Suppressor macrophage treated with lipopolysaccharide for 1 hour (primary cell): ENCODE measurements at places on chromosomes 2 and 18.

DNA sequence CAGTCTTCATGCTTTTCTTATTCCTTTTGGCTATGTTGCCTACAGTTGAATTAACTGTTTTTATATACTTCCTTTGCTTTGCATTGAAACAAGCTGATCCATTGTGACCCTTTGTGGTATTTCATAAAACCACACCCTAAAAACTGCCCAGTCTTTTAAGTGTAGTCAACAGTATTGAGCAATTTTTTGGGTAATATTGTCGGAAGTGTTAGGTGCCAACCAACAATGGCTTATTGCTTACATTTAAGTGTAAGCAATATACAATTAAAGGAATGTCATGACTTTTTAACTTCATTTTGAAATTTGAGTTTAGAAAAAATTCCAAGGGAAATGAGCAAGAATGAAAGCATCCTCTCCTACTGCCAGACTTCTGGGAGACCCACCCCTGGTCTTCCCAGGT lies 174.1 kb downstream of the NEDD4L start:
- no peak for DNase-seq

DNA sequence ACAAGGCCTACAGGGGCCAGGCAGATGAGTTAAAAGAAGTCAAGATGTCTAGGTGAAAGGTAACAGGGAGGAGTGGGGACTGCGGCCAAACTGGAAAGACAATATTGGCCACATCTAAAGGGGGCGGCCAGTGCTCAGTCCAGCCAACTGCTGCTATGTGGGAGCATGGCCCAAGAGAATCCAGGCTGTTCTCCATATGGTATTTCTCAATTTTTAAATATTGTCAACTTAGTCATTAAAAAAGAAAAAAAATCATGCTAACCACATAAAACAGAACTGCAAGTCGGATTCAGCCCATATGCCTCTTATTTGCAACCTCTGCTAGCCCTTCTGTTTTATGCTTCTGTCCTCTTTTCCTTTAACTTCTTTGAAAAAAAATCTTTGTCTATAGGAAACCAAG lies 14.8 kb downstream of the TRABD2A start:
- no peak for DNase-seq

GRCh38 chr2:237384672-237385020 lies 29.3 kb downstream of the COL6A3 start:
- DNase-seq = no peak

GRCh38 chr2:224403657-224404056 lies 1.8 kb upstream of the FAM124B start:
- no peak for DNase-seq

DNA sequence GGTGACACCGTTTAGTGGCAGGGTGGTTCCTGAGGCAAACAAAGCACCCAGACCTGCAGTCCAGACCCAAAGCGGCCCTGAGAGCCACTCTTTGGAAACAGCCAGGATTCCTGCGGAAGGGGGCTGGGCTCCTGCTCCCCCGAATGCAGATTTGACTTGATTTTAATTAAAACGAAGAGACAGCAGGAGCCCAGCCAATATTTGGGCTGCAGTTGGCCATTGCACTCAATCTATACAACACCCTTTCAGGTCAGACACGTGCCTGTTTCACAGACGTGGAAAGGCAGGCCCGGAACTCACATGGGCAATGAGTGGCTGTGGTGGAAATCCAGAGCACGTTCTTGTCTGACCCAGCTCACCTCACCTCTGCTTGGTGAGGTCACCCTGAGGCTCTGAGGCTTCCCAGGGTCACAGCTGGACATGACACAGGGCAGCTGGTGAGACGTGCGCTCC lies 122.4 kb downstream of the NDUFA10 start:
- DNase-seq = no peak

DNA sequence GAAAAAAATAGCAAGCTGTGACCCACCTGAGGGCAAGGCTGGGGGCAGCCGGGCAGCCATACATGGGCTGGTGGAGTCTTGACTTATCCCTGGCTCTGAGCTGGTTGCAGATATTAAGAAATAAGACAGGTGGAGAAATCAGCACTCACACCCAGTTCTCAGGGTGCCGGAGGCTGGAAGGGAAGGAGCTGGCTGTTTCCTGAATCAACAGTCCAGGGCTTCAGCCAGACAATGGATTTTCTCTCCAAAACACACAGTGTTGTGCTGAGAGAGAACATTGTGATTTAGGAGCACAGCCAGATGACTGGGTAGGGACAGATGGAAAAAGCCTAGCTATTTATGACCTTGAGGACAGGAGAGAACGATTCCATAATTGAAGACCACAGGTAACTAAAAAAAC lies 208.8 kb downstream of the LDLRAD4 start:
- no peak for DNase-seq

DNA sequence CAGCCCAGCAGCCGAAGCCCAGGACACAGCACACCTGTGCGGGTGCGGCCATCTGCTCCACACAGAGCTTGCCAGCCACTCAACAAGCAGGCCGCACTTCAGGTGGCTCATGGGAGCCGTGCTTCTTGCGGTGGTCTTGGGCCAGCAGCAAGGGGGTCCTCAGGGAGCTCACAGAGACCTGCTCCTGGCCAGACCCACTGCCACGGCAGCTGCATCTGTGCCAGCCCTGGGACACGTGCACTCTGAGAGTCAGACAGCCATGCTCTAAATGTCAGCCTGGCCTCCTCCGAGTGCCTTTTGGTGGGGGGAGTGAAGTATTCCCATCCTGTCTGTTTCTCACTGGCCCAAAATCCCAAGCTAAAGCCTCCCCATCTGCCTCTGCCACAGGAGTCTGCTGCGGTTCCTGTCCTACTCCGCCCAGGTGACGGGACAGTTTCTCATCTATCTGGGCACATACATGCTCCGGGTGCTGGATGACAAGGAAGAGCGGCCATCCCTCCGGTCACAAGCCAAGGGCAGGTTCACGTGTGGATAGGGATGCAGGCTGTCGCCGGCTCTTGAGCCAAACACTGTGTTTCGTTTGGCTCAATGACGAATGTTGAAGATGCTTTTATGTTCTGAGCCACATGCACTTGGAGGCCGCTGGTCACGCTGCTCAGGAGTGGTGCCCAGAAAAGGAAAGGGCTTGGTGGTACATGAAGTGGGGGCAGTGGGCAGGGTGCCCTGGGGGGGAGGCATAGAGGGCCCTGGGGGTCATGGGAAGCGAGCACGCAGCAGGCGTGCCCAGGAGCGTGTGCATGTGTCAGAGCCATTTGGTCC lies 22.8 kb downstream of the CIDEA start:
- DNase-seq = no peak

GRCh38 chr2:172736424-172737174 lies 954 bp downstream of the RAPGEF4 start:
- no peak for DNase-seq

- DNase-seq = no peak
Measured at GRCh38 chr2:56615760-56616159, 432.0 kb downstream of the CCDC85A start.

GRCh38 chr2:6657855-6658254 lies 207.9 kb downstream of the CMPK2 start:
- DNase-seq = no peak

- DNase-seq = no peak
Measured at GRCh38 chr2:232398293-232399034, 8.2 kb upstream of the ALPG start.

GRCh38 chr2:241014224-241014623 lies 15.8 kb downstream of the SNED1 start:
- no peak for DNase-seq

GRCh38 chr2:159290289-159290907 lies 3.9 kb upstream of the WDSUB1 start:
- DNase-seq = peak; percentile 83

GRCh38 chr2:196324211-196324610 lies 152.8 kb upstream of the STK17B start:
- DNase-seq = no peak

GRCh38 chr2:69989009-69989408 lies 27.6 kb upstream of the ASPRV1 start:
- no peak for DNase-seq

DNA sequence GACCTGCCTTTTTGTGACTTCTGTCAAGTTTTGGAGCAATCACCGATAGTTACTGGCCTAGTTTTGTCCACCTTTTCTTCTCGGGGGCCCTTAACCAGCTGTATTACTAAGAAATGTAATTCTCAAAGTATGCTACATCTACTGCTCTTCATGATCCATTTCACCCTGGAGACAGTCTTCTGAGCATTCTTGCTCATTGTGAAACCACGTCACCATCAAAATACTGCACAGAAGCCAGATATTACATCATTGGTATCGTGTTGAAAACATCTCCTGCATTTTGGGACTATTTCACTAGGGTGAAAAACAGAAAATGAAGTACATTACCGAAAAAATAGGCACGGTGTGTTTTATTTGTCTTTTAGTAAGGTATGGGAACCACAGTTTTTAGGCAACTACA lies 11.7 kb downstream of the LYPD6B start:
- no peak for DNase-seq

GRCh38 chr2:219643788-219644398 lies 16.5 kb downstream of the SLC4A3 start:
- DNase-seq = no peak

DNA sequence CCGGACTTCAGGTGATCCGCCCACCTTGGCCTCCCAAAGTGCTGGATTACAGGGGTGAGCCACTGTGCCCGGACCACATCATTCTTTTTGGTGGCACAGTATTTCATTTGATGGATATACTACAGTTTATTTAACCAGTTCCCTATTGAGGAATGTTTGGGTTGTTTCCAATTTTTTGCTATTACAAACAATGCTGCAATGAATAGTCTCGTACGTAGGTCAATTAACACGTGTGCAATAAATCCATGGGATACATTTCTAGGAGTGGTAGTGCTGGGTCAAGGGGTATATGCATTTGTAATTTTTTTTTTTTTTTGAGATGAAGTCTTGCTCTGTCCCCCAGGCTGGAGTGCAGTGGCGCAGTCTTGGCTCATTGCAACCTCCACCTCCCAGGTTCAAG lies 28.4 kb upstream of the XPO1 start:
- DNase-seq = no peak

GRCh38 chr2:109646961-109647360 lies 32.8 kb downstream of the SOWAHC start:
- DNase-seq = no peak

DNA sequence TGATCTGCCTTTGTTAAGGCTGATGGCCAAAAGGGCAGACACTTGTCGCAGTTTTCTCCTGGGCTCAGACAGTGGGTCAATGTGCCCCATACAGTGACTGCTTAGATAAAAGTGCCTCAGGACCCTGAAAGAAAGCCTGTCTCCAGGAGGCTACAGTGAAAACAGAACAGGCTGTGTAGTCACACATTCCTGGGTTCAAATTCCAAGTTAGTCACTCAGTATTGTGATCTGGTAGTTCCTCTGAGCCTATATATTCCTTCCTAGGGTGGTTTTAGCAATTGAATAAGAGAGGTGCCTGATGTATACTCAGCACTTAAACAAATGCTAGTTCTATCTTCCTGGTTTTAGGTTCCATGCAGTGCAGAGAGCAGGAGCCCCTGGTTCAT lies 54.4 kb downstream of the RPL37A start:
- DNase-seq = no peak

GRCh38 chr18:4851301-4851976 lies 345.6 kb downstream of the AKAIN1 start:
- no peak for DNase-seq

- no peak for DNase-seq
Measured at GRCh38 chr2:129437725-129438124, 541.7 kb upstream of the RAB6C start.

DNA sequence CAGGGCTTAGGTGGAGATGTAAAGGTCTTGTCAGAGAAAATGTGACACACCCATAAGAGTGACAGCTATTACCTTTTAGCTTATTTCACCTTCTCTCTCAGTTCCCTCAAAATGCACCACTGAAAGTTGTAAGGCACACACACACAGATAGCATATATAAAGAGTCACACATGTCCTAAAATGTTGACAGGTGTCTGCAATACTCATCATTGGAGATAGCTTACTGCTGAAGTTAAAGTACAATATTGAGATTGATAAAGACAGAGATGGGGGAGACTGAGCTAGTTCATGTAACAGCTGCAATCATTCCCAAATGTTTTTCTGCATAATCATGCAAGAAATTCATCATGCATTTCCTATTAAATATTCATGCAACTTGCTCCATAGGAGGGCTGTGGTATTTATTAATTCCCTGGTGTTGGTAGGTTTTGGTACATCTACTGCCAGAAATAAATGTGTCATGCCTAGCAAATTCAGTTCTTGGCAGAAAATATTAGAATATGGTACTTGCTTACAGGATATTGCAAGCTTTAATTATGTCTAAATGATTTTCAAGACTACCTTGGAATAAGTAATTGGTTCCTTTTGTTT lies 118.8 kb upstream of the RBMS1 start:
- DNase-seq = no peak

- no peak for DNase-seq
Measured at GRCh38 chr18:58013241-58014211, 30.5 kb upstream of the NEDD4L start.

- DNase-seq = no peak
Measured at GRCh38 chr18:51988277-51988676, 351.7 kb upstream of the DCC start.

GRCh38 chr18:13035249-13035914 lies 44.2 kb downstream of the CEP192 start:
- no peak for DNase-seq

DNA sequence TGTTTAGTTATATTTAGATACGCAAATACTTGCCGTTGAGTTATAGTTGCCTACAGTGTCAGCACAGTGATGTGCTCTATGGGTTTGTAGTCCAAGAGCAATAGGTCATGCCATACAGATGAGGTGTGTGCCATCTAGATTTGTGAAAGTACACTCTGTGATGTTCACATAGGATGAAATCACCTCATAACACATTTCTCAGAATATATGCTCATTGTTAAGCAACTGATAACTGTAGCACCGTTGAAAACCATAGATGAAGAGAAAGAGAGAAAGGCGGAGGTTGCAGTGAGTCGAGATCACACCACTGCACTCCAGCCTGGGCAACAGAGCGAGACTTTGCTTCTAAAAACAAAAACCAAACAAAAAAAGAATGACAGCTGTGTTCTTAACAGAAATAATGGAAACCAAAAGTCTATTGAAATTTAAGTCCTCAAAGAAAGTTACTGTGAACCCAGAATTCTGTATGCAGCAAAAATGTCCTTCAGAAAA lies 9.5 kb downstream of the DGKD start:
- no peak for DNase-seq

GRCh38 chr2:70312560-70312959 lies 10.7 kb upstream of the FAM136A start:
- DNase-seq = no peak

- DNase-seq = peak; percentile 71
Measured at GRCh38 chr18:5817816-5818215, 77.5 kb downstream of the TMEM200C start.

DNA sequence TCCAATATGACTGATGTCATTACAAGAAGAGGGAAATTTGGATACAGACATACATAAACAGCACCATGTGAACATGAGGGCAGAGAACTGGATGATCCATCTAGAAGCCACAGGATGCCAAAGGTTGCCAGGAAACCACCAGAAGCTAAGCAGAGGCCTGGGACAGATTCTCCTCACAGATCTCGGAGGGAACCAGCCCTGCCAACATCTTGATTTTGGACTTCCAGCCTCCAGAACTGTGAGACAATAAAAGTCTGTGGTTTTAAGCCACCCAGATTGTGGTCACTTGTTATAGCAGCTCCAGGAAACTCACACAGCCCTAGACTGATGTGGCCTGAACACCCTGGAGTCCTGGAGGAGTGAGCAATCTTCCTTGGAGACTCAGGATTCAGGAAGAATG lies 351.6 kb downstream of the EIPR1 start:
- no peak for DNase-seq

- no peak for DNase-seq
Measured at GRCh38 chr2:166167449-166167848, 39.6 kb upstream of the SCN1A start.

- DNase-seq = no peak
Measured at GRCh38 chr18:31633392-31634330, 42.0 kb downstream of the TTR start.

GRCh38 chr18:36331521-36331971 lies 34.0 kb downstream of the FHOD3 start:
- no peak for DNase-seq
